Activated CD8-positive, alpha-beta memory T cell treated with anti-CD3 and anti-CD28 coated beads for 1 hour (primary cell): ENCODE measurements at places on chromosomes 5 and 9.

DNA sequence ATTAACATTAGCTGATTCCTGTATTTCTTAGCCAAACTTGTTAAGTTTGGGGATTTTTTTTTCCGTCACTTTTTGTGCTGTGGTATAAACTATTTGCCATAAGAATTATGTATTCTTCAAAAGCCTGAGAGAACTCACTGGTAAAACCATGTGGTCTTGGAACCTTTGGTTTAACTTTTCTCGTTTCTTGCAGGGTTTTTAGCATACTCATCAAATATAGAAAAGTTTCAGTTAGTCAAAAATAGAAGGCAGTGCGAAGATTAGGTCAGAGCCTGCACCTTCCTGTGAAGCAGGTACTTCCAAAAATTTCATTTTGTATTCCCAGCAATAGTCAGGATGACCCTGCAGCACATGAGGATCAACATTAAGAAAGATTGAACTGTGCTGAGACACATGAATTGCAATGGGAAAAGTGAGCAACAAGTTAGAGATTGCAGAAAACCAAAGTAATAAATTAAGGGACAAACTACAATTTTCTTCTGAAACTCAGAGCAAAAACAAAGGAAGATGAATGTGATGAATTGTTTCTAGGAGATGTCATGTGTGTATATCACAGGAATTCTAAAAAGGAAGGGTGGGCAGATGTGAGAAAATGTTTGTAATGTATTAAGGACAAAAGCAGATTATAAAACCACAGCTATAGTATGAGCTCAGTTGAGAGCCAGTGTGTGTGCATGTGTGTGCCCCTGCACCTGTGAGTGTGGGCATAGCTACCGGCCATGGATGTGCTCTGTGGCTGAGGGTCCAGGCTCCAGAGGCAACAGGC, 102.2 kb downstream of the ANGPTL2 start:
- no peak for DNase-seq

DNA sequence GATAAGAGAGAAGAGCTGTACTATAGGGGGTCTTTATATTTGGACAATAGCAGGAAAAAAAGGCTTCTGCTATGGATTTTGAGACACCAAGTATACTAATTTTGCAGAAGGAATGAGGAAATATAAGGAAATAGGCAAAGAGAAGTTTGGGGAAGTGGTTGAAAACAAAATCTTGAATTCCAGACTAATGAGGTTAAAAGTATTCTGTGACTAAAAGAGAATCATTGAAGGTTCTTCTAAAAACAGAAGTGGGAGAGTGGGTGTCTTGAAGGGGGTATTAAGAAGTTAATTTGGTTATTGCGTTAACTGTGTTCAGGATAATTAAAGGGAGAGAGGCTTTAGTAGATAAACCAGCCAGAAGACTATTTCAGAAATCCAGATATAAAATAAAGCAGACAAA, 148.7 kb downstream of the RFK start:
- no peak for DNase-seq

GRCh38 chr5:180960209-180960608, 28.4 kb upstream of the BTNL3 start:
- DNase-seq, result no peak

GRCh38 chr5:1657161-1657741, 133.5 kb upstream of the LPCAT1 start:
- no peak for DNase-seq

GRCh38 chr5:120405923-120406322, 58.2 kb upstream of the PRR16 start:
- no peak for DNase-seq

GRCh38 chr5:10272053-10272874, 22.2 kb downstream of the CCT5 start:
- DNase-seq, result no peak
